ENCODE measurements at places on chromosomes 3 and 15. TPM values are rescaled to one million over a fixed set of nuclear protein-coding genes. Genes with fewer than 3 reads are reported as not detected.

Gene COPS2
- 27.7 TPM for total RNA-seq

Gene PRR23E
- total RNA-seq, result not detected

Gene TADA3
- 22.3 TPM for total RNA-seq

Gene MSL2
- total RNA-seq, result 13.8 TPM

Gene CYFIP1
- total RNA-seq, result 48.3 TPM

All from liver (tissue), 10 donors.